ENCODE measurements at places on chromosomes 1 and 21.
A peak's percentile ranks its signal among the peaks of the same experiment; 100 is the strongest.

DNA sequence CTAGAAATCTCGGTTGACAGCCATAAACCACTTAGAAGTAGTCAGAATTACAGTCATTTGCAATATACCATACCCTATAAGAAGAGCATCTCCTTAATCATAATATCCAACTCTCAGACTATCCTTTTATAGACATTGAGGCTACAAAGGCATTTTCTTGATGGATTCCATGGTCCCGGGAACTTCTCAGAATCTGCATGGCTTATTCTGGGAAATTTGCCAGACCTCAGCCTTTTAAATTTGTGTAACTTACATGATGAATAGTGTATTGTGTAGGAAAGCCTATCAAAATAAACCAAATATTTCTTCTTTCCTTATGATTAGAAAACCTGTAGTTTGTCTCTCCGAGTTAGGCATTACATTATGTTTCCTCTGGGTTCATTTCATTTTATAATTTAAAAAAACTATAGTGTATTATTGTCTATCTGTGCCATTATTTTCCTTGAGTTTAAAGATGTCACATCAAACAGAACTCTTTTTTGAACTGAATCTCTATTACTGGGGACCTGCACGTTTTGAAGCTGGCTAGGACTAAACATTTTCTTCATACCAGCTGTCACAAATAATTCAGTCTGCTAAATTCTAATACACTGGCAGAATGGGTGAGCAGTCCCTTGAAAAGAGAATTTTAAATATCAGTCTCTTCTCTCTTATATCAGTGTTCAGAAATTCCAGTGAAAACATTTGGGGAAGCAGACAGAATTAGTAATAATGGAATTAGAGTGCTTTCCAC is 102.9 kb downstream of the GABPA start:
- peak; percentile 83 for DNase-seq

- DNase-seq: no peak
These were observed 131.5 kb upstream of the SLC44A3 start for GRCh38 chr1:94688646-94689045.

DNA sequence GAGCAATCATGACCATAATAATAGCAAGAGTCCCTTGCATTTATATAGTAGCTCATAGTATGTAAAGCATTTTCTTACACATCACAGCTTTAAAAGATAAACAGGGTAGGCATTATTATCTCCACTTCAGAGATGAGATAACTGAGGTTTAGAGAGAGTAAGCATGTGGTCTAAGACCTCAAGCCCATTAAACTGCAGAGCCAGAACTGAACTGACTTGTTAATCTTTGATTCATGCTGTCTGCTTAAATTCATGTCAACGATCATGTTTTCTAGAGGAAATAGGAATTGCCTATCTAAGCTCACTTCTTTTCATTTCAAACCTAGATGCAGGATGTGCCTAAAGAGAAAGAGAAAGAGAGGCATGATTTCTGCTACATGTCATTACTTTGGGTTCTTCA is 524.8 kb downstream of the PTPRC start:
- no peak for DNase-seq

DNA sequence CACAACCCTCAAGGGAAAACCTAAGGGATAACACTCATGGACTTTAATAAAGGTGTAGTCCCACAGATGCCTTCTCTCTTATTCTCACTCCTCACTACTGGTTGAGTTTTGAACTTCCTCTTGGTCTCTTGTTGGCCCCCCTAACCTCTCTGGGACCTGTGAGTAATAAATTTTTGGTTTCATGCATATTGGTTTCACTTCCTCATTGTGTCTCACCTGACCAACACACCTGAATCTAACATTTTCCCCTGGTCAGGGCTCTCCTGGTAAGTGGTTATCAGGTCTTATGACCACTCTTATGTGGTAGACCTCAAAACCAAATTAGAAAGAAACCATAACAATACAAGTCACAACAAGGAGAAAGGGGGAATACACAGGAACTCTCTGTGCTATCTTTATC is 60.5 kb upstream of the PRMT6 start:
- no peak for DNase-seq

- peak; percentile 5 for DNase-seq
These were observed 35.8 kb downstream of the OLFML3 start for GRCh38 chr1:114015075-114015474.

GRCh38 chr1:204001166-204001901 is 71.6 kb upstream of the SOX13 start:
- DNase-seq: no peak

DNA sequence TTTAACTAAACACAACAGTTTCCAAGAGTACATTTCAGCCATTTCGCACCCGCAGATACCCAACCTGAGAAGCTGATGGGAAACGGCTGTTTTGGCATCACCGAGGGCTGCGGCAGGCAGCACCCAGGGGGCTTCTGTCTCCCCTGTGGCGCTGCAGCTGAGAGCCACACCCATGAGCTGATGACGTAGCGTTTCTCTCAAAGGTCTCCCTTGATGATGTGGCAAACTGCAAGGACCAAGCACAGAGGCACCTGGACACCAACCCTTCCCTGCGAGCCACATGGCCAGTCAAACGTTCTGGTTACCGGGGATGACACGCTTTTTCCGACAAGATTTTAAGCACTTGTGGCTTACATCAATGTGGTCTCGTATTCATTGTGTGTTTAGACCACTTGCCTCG is 150.8 kb upstream of the ERG start:
- DNase-seq: no peak

- DNase-seq: peak; percentile 82
These were observed 769 bp downstream of the GALE start for GRCh38 chr1:23799570-23800399.

DNA sequence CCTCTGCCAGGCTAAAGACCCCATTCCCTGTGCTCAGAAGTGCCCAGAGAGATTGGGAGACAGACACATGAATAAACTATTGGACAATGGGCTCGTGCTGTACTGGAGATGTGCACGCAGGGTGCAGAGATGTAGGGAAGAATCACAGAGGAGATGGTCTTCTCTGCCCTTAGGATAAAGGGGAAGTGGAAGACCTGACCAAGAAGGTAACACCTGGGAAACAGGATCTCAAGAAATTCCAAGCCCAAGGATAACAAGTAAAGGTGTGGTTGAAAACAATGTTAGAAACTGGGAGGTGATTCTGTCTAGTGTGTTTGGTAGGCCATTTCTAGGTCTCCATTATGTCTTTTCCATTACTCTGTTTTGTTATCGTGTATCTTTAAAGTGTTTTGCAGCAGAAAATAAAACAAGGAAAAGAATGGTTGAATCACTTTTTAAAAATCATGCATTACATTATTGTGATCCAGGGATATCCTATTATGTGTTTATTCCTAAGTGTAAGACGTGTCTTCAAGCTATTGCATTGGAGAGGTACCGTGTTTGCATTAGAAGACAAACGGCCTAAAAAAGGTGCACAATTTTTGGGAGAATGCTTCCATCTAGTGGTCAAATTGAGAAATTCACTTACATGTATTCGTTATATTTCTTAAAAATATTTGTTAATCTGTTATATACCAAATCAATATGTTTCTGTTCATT is 40.8 kb upstream of the KCTD3 start:
- peak; percentile 48 for DNase-seq

DNA sequence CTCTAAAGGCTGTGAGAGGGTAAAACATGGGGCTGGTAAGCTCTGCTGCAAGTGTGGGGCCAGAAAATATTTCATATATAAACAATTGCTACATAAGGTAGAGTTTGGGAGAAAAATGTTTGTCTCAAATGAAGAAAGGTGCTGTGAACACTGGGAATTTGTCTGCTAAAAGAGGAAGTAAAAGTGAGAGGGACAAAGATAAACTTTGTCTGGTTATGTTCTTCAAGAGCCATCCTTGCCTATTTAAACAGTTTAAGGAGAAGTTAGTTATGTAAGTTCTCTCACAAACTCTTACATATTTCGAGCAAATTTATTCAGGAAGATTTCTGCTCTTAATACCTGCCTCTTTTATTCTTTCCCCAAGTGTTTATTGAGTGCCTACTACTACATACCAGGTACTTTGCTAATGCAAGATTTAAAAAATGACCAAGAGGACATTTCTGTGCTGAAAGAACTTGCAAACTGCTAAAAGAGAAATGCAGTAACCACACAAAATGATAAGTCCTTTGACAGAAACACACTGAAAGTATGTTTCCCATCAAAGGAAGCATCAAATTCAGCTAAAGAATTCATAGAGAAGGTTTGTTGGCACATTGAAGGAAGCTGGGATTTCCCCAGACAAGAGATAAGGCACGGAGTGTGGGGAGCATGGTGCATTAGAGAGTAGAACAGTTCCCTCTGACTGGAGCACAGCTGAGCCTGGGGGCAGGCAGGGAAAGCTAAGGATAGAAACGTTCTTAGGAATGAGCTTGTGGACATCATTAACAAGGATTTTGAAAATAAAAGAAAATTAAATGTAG is 549.1 kb downstream of the PTBP2 start:
- peak; percentile 76 for DNase-seq

GRCh38 chr1:53591924-53592323 is 132.7 kb downstream of the DMRTB1 start:
- DNase-seq: no peak

GRCh38 chr1:24379733-24380315 is 33.8 kb downstream of the STPG1 start:
- DNase-seq: peak; percentile 85

DNA sequence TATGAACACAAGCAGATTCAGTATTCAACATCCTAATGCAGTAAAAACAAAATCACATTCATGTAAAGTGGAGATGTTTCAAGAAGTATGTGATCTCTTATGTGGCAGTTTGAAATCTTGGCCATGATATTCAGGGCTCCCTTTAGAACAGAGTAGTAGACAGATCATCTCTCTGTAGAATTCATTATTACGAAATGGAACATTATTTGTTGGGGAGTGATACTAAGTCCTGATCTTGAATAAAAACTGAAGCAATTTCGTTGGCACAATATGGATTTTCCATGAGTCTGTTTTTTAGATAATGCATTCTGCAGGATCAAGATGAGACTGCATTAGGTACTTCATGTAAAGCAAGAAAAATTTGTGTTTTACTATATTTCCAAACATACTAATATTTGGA is 264.4 kb upstream of the NRIP1 start:
- no peak for DNase-seq

DNA sequence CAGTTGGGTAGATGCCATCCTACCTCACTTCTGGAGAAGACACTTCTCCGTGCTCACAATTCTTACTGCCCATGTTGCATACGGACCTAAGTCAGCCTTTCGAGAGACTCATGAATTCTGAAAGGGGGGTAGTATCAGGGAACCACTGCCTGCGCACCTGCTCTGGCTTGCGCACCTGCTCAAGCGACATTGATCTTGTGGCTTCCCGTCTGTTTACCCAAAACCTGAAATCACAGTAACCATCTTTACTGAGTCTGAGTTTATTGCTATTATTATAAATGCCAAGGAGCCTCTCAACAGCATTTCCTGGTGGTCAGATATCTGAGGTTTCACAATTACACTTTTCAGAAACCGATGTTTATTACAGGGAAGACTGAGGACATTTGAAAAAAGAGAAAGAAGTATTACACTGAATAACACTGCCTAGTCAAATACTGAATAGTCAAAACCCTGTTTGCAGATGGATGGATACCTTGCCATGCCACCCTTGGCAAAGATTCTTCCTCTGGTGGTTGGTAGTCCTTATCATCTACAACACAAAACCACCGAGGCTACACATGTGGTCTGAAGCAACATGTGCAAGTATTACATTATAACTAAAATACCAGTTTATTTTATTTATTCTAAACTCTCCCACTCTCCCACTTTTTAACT is 208.7 kb downstream of the SIPA1L2 start:
- DNase-seq: no peak

- DNase-seq: no peak
These were observed 14.7 kb upstream of the TSPAN1 start for GRCh38 chr1:46160212-46160611.

- no peak for DNase-seq
These were observed 48.4 kb downstream of the SLAMF6 start for GRCh38 chr1:160474392-160475242.
